Endothelial cell of umbilical vein (primary cell): ENCODE measurements at places on chromosomes 2 and 18. TPM values are rescaled to one million over a fixed set of nuclear protein-coding genes. Genes with fewer than 3 reads are reported as not detected.

Gene VSNL1
- not detected in 2 replicates for total RNA-seq

Gene PER2
- total RNA-seq, result 3.3 and 3.8 TPM in 2 replicates

Gene INPP5D
- 43.3 and 46.6 TPM in 2 replicates for total RNA-seq

Gene ZNF385B
- total RNA-seq, result not detected in 2 replicates

Gene NEUROD1
- not detected in 2 replicates for total RNA-seq

Gene CPO
- not detected in 2 replicates for total RNA-seq

Gene PLGLB2
- total RNA-seq, result 1.3 and 2.1 TPM in 2 replicates

Gene MC4R
- total RNA-seq, result not detected in 2 replicates

Gene TRIB2
- 17.6 and 20.5 TPM in 2 replicates for total RNA-seq

Gene UCN
- total RNA-seq, result 0.75 TPM in 1 of 2 replicates, not detected in the other

Gene MGAT5
- 84.1 TPM in 2 replicates for total RNA-seq

Gene RPE
- total RNA-seq, result 59.7 and 60.7 TPM in 2 replicates

Gene GAL3ST2
- 0.23 TPM in 1 of 2 replicates, not detected in the other for total RNA-seq

Gene ELOA2
- total RNA-seq, result not detected in 2 replicates

Gene ANKRD62
- not detected in 2 replicates for total RNA-seq

Gene ZEB2
- total RNA-seq, result 44.5 and 49.6 TPM in 2 replicates
